ENCODE measurements at places on chromosomes 1 and 21. TPM values are rescaled to one million over a fixed set of nuclear protein-coding genes. Genes with fewer than 3 reads are reported as not detected.

The LAMTOR5 gene
- total RNA-seq: 125 TPM

The FAM167B gene
- 0.79 TPM for total RNA-seq

The CELA3A gene
- total RNA-seq: not detected

The DNAJC8 gene
- total RNA-seq: 50.2 TPM

The RIPK4 gene
- total RNA-seq: under 0.01 TPM

The KRTAP24-1 gene
- not detected for total RNA-seq

The TNFRSF1B gene
- 8.7 TPM for total RNA-seq

The DPT gene
- total RNA-seq: not detected

The LMX1A gene
- total RNA-seq: not detected

DNA sequence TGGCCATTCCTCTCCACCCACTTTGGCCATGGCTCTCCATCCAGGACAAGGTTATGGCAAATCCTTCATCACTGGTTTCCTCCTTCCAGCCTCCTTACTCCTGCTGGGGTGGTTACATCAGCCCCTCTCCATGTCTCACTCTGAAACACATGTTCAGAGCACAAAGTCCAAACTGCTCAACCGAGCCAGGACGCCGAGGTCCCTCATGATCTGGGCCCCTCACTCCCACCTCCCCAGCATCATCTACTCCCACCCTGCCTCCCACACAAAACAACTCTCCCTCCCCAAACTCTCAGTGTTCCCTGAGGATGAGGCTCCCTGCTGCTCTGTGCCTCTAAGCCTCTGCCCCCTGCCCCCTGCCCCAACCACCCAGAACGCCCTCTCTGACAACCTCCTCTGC, 33.3 kb upstream of the ZBTB40 start:
- no peak for DNase-seq

DNA sequence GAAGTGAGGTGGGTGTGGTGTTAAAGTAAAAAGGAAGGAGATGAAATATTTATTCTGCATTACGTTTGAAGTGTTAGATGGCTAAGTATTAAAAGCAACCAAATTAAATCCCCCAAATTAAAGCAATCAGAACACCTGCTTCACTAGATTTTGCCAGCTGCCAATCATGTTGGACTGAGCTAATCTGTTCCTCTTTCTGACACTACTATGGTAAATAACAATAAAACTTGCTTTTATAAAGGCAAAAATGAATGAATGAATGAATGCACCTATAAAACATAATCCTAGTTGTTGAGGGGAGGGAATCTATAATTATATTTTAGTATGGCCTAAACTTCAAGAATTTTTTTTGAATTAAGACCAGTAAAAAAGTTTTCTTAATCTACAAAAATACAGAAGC, 51.0 kb downstream of the RAB3GAP2 start:
- DNase-seq: no peak

DNA sequence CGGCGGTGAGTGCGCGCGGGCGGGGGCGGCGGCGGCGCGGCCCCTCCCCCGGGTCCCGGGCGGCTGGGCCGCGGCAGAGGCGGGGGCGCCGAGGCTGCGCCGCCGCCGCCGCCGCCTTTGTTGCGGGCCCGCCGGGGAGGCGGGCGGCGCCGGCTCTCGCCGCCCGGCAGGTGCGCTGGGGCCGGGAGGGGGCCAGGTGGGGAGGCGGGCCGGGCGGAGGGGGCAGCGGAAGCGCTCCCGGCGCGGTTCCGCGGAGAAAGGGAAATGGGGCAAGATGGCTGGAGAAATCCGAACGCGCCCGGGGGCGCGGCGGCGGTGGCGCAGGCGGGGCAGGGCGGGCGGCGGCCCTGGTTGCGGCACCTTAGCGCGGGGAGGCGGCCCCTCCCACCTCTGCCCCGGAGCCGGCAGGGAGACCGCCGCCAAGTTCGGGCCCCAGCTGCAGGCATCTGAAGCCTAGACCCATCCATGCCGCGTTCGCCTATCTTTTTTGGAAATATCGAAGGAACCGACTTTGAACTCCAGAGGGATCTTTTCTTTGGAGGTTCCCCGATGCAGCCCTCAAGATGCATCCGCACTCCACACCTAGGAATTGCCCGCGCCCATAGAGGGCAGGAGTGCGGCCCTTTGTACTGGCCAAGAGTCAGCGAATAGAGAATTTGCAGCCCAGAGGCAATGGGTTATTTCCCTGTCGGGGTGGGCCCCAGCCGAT, 479 bp downstream of the POGK start:
- DNase-seq: peak; percentile 33

DNA sequence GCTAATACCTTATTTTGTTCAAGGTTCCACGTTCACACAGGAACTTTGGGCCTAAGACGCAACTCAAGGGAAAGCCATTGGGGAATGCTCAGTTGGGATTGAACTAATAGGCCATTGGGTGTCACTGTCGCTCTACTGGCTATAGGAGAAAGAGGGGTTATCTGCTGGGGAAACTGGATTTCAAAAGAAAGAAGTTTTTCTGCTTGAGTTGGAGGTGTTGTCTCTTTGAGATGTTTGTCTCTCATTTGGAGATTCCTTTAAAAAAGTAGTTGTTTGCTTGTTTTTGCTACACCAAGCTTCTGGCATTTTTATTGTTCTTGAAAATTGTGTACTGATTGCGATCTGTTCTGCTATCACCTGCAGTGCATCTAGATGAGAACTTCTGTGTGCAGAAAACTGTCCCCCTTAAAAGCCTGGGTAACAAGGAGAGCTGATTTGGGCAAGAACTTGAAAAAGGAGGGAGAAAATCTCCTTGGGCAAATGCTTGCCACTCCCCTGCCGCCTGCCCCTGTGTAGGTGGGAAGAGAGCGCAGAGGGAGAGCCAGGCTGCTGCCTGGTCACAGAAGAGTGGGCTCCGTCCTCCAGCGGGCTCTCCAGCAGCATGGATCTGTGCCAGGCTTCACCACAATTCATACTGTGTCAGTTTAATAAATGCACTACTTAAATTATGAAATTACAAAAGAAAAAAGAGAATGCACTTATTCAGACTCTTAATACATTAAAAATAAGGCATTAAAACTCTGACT, 39.9 kb downstream of the PEX14 start:
- DNase-seq: peak; percentile 69

- DNase-seq: peak; percentile 70
These were observed 17.9 kb upstream of the CSF1 start for GRCh38 chr1:109892561-109893368.

GRCh38 chr1:81424061-81424460, 376.7 kb upstream of the ADGRL2 start:
- peak; percentile 5 for DNase-seq

GRCh38 chr1:17554954-17555353, 15.5 kb downstream of the ARHGEF10L start:
- no peak for DNase-seq

DNA sequence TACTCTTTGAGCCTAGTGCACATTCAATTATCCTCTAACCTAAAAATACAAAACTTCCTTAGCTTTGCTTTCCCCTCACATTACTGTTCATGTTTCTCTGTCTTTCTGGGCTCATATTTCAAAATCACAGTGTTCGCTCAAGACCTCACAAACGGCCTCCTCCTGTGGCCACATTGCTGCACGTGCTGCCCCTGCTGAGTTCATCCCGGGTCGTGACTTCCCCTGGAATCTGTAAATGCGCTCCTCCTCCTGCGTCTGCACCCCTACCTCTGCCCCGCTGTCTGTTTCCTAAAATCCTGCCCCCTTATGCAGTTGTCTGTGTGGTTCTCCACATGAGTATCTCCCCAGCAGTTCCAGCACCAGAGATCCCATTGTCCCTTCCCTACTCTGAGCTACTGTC, 45.5 kb upstream of the RAVER2 start:
- DNase-seq: no peak

- no peak for DNase-seq
These were observed 79.2 kb downstream of the PROX1 start for GRCh38 chr1:214066936-214067335.

DNA sequence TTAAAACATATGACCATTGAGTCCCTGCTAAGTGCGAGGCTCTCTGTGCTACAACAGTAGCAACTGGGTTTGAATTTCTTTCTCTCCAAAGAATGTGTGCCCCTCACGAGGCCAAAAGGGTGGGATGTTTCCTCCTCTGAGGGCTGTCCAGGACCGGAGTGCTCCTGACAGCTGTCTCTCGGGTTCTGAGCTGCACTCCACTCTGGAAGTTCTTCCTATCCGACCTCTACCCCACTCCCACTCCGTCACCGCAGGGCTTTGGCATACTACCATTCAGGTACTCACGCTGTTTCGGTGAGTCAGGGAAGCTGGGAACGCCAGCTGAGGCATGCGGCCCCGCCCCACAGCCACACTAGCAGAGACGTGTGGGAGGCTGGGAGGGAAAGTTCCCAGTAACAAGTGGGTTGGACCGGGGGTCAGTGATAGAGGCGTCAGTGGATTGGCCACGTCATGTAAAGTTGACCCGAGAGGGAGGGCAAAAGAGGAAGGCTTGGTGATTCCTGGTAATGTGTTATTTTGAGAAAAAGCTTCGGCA, 705 bp upstream of the SLC50A1 start:
- peak; percentile 98 for DNase-seq

- DNase-seq: no peak
These were observed 187.3 kb upstream of the DMRTA2 start for GRCh38 chr1:50610563-50610962.

GRCh38 chr1:77405186-77405585, 123.4 kb downstream of the AK5 start:
- DNase-seq: no peak

DNA sequence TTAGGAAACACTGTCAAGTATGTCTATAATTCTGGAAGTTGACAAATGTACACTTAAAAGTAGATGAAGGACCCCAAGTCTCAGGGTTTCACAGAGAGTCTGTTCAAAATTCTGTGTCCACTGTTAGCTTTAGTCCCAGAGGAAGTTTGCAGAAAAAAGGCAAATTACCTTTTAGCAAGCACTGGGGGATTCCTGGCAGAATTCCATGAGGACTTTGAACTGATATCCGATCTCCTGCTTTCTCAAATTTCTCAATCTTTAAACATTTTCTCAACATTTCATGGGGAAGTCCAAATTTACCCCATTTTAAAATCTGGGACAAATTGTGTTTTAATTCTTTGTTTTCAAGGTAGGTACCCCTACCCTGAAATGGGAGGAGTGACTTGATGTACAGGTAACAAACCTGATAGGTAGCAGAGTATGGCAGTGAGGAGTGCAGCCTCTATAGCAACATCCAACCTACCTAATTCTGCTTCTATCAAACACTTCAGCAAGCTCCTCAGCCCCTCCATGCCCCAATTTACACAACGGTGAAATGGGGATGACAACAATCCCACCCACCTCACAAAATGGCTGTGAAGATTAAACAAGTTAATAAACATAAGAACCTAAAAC, 344.9 kb downstream of the OMA1 start:
- no peak for DNase-seq

DNA sequence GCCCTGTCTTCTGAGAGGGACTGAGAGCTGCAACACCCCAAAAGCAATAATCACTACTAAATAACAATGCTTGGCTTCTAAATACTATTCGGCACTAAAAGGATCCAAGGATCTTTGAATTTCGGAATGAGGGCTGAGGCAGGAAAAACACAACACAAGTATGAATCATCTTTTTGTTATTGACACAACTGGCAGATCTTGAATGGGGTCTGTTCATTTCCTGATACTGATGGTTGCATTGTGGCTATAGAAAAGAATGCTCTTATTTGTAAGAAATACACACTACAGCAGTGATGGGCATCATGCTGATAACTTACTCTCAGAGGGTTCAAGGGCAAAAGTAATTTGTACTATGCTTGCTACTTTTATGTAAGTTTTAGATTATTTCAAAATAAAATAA, 149.2 kb upstream of the PLD5 start:
- no peak for DNase-seq

DNA sequence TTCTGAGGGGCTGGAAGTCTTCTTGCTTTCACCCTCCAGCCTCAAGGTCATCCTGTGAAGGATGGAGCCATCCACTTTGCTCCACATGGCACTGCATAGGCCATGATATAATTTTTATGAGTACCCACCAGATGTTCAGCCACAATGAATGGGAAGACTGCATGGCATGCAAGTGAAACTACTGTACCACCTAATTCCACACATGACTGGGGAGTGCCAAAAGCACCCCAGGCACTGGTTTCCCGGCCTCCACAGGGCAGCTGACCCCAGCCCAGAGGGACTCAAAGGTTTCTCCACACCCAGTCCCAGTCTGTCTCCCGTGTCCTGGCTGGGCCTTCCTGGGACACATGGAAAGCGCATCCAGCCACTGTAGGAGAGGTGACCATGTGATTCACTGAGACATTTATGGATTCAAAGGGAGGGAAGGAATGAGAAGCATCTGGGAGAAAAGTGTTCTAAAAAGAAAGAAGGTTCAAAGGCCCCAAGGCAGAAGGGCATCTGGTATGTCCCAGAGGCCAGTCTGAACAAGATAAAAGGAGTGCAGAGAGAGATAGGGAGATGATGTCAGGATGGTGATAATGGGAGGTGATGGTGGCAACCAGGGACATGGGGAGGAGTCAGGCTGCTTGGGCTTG, 12.1 kb downstream of the RHOU start:
- DNase-seq: no peak

DNA sequence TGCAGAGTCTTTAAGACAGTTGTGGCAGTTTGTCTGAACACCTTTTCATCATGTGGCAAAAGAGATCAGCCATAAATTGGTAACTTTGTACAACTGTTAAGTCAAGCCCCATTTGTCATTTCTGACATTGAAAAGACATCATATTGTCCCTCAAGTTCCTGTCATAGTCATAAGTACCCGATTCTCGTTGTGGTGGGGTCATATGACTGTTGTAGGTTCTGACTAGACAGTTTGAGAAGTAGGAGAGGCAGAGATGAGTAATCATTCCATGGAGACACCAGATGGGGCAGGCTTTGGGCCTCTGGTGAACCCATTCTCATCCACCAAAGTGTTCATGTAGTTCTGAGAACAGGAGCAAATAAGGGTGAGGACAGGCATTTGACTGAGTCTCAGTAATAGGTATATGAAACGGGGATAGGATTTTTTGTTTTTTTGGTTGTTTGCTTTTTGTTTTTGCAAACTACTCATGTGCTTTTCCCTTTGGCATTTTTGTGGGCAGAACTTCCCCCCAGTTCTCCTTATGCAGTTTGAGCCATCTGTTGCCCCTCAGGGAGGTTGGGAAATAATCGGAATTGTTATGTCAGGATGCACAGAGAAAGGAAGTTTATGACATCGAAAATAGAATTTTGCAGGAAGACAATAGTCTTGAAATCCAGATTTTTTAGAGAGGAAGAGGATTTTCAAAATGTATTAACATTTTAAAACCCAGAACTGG, 86.9 kb upstream of the KCNE2 start:
- no peak for DNase-seq

Measured in lung microvascular endothelial cell (primary cell).